ENCODE measurements at places on chromosomes 3 and 15.

GRCh38 chr15:63252292-63252691 is 25.1 kb upstream of the APH1B start:
- DNase-seq, result no peak

DNA sequence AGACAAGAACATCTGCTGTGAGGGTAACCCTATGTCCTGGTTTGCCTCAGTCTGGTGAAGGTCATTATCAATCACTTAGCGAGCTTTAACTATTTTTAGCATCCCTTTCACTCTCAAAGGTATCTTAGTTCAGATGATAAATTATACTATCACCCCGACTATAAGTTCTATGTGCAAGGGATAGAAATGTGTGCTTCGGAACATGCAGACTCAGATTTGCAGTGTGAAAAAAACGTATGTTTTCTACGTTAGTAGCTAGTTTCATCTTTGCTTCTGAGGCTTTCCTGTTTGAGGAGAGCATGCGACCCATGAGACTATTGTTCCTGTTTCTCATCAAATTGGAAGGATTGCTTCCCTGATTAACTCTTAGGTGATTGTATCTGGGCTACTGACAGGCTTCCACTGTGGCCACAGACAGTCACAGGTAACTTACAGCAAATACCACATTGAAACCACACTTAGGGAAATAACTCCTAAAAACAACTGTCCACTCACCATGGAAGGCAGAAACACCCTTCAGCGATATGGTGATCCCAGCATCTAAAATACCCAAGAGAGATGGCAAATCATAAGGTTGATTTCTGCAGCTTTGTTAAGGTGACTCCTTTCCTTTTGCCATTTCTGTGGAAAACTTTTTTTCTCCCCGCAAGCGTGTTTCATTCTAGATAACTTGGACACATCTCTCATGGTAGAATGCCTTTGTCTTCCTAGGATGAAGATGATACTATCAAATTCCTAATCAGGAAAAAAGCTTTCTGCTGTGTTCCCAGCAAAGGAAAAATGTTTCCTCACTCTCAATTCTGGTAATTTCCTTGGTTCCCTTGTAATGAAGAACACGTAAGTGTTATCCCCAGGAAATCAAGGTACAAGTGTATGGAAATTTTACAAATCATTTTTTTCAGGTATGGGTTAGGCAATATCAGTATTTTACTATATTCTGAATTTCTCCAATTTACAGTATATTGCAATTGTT is 5.2 kb downstream of the GCSAM start:
- no peak for DNase-seq

GRCh38 chr3:51983578-51984268 is 388 bp downstream of the ACY1 start:
- DNase-seq, result no peak

DNA sequence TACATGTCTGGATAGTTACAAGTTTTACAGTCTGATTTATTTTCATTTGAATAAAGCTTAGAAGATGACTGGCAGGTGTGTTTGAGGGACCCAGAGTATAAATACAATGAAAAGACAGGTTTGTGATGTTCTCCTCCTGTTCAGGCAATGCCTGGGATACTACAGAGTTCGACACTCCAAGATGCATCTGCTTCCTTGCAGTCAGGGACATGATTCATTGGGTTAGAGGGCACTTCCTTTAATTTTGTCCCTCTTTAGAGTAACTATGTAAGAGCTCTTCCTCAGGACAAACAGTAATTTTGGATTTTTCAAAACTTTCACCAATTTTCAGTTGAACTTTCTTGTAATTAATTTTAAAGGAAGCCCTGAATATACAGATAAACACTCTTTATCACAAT is 102.0 kb downstream of the LMLN start:
- DNase-seq, result no peak

- DNase-seq, result no peak
Observed at GRCh38 chr3:113278599-113278955, 67.2 kb downstream of the BOC start.

GRCh38 chr3:73657186-73657585 is 32.4 kb upstream of the PDZRN3 start:
- DNase-seq, result no peak

DNA sequence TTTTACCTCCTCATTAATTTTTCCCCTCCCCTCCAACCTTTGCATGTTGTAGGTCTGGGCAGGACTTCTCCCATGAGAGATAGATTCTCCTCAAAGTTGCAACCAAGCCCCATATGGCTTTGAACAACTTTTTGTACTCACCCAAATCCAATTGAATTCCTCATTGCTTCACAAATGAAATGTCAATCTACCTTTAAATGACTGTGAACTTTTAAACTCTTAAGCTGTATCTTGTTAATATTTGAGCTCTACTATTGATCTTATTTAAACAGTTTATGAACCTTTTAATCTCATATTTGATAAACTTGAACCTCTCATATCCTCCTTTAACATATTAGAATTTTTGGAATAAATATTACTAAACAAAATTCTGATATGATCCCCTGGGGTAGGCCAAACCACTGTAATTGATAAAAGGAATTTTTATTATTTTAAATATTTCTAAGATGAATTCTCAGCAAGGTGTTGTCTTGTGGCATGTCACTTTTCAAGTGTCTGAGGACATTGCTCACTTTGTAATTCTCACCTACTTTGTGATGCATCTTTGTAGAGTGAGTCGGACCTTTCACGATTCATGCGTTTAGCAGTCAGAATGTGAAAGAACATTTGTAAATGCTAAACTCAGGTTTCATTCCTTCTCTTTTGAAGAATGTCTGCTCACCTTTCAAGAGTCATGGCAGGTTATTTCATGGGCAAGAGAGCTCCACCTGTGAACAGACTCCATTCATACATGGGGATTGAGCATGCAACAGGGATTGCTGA is 23.4 kb upstream of the GREM1 start:
- no peak for DNase-seq

GRCh38 chr3:133377396-133377795 is 22.5 kb upstream of the BFSP2 start:
- DNase-seq, result no peak

- DNase-seq, result no peak
Observed at GRCh38 chr15:67836477-67836876, 3.4 kb downstream of the RNU6-1 start.

GRCh38 chr3:6654670-6655069 is 206.2 kb upstream of the GRM7 start:
- no peak for DNase-seq

DNA sequence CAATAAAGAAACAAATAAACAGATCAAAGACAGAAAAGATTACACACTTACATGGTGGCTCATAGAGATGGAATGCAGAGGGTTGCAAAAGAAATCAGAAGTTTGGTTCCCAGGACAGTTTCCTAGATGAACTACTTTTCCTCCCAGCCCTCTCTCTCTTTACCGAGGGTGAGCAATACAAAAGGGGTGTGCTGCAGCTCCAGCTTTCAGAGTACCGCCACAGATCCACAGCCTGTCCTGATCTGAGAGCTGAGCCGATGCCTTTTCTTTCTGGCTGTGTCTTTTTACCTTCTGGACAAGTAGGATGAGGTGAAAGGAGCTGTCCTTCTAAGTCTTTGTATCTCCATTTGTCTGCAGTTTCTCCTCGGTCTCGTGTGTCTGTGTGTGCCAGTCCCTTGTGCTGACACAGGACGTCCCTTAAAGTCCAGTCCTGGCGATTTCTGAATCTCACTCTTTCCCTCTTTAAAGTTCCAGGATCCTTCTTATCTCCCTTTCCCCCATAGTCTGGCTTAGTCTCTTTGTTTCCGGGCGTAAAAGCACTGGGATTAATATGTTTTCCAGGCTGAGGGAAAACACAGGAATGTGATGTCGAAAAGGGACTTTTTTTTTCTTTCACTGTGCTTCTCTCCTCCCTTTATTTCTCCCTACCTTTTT is 540 bp downstream of the CCDC80 start:
- DNase-seq, result no peak

- no peak for DNase-seq
Observed at GRCh38 chr3:186413615-186414415, 51.8 kb upstream of the DGKG start.

DNA sequence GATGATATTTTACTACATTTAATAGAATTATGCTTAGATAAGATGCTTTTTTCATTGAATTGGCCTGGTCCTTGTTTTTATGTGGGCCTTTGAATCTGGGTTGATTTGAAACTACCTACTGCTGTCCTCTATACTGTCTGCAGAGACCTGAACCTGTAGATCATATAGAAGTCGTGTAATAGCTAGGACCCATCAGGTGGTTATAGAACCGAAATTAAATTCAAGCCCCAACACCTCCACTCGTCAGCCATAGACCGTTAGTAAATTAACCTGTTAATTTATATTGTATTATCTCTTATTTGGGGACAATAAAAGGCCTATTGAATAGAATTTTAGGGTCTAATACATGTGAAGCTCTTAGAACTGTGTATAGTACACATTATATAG is 108.4 kb downstream of the MBNL1 start:
- no peak for DNase-seq

GRCh38 chr3:64650096-64650622 is 37.6 kb downstream of the ADAMTS9 start:
- DNase-seq, result no peak

DNA sequence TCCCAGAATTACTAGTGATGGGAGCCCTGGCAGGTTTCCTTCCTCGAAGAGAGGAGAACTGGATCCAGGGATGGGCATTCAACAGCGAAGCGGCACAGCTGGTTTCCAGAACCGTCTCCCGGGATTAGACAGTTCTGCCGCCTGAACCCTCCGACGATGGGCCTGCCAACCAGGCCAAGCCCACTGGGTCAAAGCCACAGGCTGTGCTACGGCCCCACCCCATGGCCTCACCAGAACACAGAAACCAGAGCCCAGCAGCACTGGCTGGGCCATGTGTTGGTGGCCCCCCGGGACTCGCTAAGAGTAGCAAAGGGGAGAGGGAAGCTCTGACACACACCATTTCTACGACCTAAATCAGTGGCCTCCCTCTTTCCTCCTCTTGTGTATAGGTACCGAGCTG is 2.2 kb downstream of the C15orf62 start:
- DNase-seq, result no peak

GRCh38 chr15:98896002-98896721 is 111.4 kb downstream of the PGPEP1L start:
- no peak for DNase-seq

GRCh38 chr3:197456261-197457091 is 99.3 kb downstream of the BDH1 start:
- DNase-seq, result peak; percentile 9

- peak; percentile 84 for DNase-seq
Observed at GRCh38 chr3:185976977-185977678, 39.3 kb upstream of the TRA2B start.

GRCh38 chr3:23754215-23754614 is 51.5 kb upstream of the UBE2E1 start:
- no peak for DNase-seq

DNA sequence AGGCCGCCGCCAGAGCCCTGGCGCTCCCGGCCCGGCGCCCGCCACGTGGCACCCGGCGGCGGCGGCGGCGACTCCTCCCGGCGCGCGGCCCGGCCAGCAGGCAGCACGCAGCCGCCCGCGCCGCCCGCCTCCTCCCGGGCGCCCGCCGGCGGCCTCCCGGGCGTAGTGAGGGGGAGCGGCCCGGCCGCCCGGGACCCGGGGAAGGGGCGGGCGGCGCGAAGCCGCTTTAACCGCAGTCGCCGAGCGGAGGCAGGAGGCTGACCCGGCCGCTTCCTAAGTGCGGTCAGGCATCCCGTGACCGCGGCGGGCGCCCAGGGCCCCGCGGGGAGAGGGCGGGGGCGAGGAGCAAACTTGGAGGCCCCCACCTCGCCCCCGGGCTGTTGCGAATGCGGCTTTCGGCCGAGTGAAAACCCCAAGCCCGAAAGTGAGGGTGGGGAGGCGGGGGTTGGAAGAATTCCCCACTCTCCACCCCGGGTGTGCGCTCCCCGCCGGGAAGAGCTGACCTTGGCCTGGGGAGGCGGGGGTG is 1.7 kb upstream of the HES1 start:
- DNase-seq, result no peak

- no peak for DNase-seq
Observed at GRCh38 chr15:85727068-85727467, 67.7 kb downstream of the KLHL25 start.

DNA sequence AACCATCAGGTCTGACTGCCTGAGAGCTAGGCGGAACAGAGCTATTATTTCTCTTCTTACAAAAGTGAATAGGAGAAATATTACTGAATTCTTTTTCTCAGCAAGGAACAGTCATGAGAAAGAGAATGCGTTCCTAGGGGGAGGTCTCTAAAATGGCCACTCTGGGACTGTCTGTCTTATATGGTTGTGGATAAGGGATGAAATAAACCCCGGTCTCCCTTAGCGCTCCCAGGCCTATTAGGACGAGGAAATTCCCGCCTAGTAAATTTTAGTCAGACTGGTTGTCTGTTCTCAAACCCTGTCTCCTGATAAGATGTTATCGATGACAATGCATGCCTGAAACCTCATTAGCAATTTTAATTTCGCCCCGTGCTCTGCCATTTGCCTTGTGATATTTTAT is 20.1 kb upstream of the WDR5B start:
- DNase-seq, result no peak

DNA sequence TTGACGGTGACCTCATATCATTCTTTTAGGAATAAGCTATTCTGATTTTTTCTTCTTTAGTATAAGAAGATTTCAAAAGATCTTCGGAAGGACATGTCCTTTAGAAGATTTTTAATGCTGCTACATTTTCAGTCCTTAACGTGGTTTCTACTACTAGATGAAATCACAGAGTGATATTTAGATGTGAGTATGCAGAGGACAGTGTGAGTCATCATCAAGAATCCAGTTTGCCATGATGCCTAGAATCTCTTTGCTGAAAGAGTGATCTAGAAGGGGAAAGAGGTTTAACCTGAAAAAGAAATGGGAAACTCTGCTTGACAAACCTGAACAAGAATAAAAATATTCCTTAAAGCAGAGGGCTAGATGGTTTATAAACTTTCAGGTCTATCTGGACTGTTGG is 43.2 kb downstream of the SLC7A14 start:
- DNase-seq, result no peak

DNA sequence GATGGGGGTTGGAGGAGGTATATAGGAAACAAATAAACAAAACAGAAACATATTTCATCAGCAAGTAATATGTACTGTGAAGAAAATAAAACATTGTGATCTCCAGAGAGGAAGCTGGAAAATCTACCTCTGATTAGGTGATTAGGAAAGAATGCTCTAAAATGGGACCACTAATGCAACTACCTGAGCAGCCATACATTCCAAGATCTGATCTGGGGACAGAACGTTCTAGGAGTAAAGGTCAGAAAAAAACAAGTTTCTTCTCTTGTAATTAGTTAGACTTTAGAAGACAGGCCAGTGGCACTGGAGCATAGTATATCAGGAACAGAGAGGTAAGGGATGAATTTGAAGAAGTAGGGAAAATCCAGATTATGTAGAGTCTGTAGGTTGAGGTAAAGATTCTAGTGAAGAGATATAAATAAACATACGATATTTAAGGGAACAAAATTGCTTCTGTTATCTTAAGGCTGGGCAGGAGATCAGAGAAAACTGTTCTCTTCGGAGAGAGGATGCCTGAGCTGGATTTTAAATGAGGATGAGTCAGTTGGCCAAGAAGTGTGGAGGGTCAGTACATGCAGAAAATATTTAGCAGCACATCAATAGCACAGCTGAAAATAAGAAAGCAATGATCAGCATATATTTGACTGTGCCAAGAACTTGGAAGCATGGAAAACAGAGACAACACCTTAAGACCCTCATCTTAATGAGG is 429.5 kb downstream of the NLGN1 start:
- DNase-seq, result no peak

GRCh38 chr3:158827773-158828172 is 25.9 kb downstream of the MFSD1 start:
- no peak for DNase-seq

Measured in activated T-cell treated with anti-CD3 and anti-CD28 coated beads for 1 hour (primary cell).